ENCODE measurements at places on chromosomes 16 and 17.

DNA sequence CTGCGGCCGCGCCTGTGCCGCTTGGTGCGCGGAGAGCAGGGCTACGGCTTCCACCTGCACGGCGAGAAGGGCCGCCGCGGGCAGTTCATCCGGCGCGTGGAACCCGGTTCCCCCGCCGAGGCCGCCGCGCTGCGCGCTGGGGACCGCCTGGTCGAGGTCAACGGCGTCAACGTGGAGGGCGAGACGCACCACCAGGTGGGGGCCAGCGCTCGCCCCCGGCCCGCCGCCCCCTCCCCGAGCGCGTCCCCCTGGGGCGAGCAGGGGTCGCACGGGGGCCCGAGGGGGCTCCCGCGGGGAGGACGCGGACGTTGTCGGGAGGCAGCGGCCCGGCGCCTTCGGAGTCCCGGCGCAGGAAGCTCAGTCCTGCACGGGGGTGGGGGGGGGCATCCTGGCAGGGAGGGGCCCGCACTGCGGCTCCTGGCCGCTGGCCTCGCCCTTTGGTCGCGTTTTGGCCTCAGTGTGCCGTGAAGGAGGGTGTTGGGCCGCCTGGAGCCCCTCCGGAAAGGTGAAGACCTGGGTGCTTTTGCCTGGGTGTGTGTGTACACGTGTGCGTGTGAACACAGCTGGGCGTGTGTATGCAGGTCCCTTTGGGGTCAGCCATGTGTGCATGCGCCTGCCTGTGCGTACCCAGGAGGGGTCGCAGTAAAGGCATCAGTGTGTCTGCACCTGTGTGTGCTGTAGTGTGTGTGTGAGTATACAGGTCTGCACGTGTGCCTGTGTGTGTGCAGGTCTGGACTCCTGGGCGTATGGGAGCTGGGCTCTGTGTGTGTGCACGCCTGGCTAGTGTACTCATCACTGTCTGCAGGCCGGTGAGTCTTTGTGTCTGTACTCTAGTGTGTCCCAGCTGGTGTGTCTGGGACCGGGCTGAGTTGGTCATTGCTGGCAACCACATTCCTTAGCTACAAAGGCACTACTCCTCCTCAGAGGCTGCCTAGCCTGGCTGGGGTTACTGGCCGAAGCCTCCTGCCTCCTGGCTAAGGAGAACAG lies 615 bp downstream of the NHERF2 start:
- no peak for DNase-seq

- peak; percentile 55 for DNase-seq
Measured at GRCh38 chr17:12613566-12613965, 52.1 kb upstream of the MYOCD start.

DNA sequence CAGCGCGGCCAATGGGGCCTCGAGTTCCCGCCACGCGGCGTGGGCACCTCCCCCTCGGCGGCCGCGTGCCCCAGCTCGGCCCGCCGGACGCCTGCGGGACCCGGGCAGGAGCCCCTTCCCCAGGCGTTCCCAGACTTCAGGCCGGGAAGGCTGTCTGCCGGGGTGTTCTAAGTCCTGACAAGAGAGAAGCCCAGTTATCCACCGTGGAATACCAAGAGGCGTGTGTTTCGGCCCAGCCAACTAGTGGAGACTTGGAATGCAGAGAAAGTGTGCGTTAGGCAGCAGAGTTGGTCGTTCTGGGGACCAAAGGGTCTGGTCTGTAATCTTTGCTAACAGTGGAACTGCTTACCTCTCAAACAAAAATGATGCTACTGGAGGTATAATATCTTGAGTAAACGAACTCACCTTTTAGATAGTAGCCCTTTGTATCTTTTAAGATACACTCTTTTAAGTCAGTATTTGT lies 251 bp upstream of the HSF5 start:
- DNase-seq: no peak

GRCh38 chr17:61087024-61087423 lies 312.6 kb upstream of the TBX2 start:
- no peak for DNase-seq

- DNase-seq: no peak
Measured at GRCh38 chr17:51419476-51419875, 159.1 kb downstream of the UTP18 start.

- no peak for DNase-seq
Measured at GRCh38 chr16:14284371-14284770, 213.3 kb downstream of the MRTFB start.

DNA sequence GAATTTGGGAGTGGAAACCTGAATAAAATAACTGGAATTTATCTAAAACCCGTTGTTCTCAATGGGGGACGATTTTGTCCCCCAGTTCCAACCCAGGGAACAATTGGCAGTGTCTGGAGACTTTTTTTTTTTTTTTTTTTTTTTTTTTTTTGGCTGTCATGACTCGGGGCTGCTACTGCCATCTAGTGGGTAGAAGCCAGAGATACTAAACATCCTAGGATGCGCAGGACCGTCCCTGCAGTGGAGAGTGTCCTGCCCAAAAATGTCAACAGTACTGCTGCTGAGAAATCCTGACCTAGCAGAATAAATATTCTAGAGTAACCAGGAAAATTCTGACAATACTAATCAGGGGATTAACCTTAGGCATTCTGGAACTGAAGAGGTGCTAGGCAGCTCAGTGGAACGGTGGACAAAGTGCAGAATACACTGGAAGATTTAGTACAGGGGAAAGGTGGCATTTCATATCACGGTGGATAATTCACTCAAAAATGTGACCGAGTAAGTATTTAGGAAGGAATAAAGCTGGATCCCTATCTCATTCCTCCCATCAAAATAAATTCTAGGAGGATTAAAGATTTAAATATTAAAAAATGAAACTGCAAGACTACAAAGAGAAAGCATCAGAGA lies 107.6 kb downstream of the SPECC1 start:
- DNase-seq: peak; percentile 49

GRCh38 chr17:79960788-79961522 lies 74.7 kb downstream of the TBC1D16 start:
- no peak for DNase-seq
